ENCODE measurements at places on chromosomes 3 and 15. TPM values are rescaled to one million over a fixed set of nuclear protein-coding genes. Genes with fewer than 3 reads are reported as not detected.

DNA sequence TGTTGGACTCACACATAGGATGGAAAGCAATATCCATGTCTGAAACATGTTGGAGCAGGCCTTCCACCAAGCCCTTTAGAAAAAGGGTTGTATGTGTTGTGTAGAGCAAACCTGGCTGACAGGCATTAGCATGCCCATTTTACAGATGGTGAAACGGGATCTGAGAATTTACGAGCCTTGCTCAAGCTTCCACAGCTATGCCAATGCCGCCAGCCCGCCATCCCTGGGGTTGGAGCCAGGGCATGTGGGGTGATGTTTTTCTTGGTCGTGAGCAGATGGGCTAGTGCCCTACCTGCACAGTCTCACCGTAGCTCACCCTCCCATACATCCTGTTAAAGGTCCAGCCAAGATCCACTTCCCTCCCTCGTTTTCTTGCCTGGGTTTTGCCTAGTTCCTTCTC, 97.5 kb upstream of the TLE3 start:
- no peaks in the 10 kb centered on the region for H3K36me3 ChIP-seq
- DNase-seq: no peak
- H3K27ac ChIP-seq: no peak overlapping the region
- no peak overlapping the region for H3K4me3 ChIP-seq
- H3K27me3 ChIP-seq: peaks cover 12% of the 10 kb centered on the region

DNA sequence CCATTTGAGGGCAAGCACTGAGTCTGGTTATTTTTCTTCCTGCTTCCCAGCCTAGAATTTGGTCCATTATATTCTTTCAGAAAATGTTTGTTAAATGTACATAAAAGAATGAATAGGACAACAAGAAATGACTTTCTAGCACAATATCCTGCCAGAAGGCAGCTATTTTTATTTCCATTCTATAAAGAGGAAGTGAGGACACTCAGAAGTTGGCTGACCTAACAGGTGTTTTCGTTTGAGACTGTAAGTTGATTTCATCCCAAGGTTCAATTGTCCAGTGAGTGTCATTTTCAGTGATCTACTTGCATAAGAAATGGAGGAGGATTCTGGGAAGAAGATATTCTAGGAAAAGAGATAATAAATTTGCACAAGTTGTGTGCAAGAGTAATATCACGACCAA, 191.9 kb upstream of the POU1F1 start:
- no peaks in the 10 kb centered on the region for H3K4me1 ChIP-seq
- H3K36me3 ChIP-seq: no peaks in the 10 kb centered on the region
- DNase-seq: no peak
- no peak overlapping the region for H3K4me3 ChIP-seq
- H3K27me3 ChIP-seq: no peaks in the 10 kb centered on the region

DNA sequence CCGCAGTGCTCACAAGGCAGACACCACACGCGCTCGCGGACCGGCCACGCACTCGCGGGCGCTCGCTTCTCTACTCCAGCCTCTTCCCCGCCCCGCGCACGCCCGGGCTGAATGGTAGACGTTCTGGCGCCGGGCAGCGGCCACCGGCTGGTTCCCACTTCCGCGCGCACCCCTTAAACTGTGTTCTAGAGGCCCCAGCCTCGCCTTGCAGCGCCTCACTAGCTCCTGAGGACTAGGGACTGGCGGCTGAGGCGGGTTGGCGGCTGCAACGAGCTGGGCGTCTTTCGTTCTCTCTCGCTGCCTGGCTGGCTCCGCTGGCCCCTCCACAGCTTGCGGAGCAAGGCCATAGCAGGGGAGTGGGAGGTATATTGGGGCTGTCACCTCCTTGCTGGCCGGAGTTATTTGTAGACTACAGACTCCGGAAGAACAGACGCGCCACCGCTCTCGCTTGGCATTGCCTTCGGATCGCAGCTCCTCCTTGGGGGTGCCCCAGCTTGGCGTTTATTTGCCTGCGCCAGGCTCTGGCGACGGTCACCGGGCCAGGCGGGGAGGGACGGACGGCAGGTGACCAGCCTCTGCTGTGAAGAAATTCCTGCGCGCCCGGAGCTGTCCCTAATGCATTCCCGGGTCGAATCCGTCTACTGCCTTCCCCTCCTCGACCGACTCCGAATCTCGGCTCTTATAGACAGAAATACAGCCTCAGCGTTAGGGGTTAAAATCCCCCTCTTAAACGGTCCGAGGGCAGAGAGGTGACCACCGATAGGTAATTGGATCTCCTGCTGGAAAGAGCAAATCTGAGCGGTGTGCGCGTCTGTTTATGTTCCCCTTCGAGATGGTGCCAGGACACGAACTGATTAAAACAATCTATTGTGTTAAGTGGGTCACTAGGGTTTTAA, 1.3 kb downstream of the GREM1 start:
- peak overlapping the region; percentile 38 for H3K4me3 ChIP-seq
- H3K4me1 ChIP-seq: peaks cover 35% of the 10 kb centered on the region
- H3K27ac ChIP-seq: no peak overlapping the region
- peaks cover 66% of the 10 kb centered on the region for H3K27me3 ChIP-seq
- DNase-seq: peak; percentile 37

DNA sequence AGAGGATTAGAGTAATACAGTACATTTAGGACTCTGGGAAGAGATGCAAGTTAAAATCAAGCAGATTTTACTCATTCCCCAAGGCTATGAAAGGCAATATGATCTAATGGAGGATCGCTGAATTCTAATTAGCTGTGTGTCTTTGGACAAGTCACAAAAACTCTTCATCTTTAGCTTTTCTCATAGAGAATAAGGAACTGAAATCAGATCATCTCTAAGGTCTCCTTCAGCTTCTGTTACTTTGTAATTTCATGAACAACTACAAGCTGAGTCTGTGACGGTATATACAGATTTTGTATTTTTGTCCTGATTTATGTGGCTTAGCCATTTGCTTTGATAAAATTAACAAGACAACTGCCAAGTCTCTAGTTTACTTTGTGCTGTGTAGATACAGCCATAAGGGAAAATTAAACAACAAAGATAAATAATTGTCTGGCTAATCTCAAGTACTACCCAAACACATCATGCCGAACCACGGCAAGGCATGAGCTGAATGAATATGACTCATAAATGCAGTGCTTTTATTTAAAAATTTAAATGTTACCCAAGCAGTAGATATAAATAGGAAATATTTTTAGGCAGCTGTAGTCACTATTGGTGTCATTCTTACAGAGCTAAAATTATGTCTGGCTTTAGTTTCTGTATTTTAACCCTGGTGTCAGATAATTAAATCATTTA, 81.5 kb downstream of the GAP43 start:
- H3K27ac ChIP-seq: no peak overlapping the region
- H3K27me3 ChIP-seq: peaks cover 9% of the 10 kb centered on the region
- no peaks in the 10 kb centered on the region for H3K4me1 ChIP-seq
- H3K4me3 ChIP-seq: no peak overlapping the region
- H3K36me3 ChIP-seq: no peaks in the 10 kb centered on the region

DNA sequence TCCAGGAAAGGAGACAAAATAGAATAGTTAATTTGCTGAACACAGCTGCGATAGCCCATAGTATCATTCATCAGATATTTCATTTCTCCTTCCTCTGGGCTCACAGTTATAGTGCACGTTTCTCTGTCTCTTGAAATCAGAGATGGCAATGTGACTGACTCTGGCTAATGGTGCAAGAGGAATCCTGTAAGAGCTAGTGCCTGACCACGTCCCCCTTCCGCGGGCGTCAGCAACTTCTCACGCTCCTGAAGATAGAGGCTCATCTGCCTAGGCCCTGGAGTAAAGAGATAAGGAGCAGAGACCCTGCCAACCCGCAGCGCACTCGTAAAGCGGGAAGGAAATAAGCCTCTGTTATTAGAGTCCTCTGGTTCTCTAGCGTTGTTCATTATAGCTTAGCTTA, 391.8 kb downstream of the VPS13C start:
- H3K27me3 ChIP-seq: no peaks in the 10 kb centered on the region
- H3K4me1 ChIP-seq: no peaks in the 10 kb centered on the region
- H3K36me3 ChIP-seq: no peaks in the 10 kb centered on the region
- DNase-seq: no peak
- no peak overlapping the region for H3K27ac ChIP-seq
- H3K4me3 ChIP-seq: no peak overlapping the region

GRCh38 chr3:55647063-55647462, 160.0 kb upstream of the WNT5A start:
- no peak for DNase-seq
- no peaks in the 10 kb centered on the region for H3K36me3 ChIP-seq
- H3K4me3 ChIP-seq: no peak overlapping the region
- no peaks in the 10 kb centered on the region for H3K4me1 ChIP-seq
- H3K27me3 ChIP-seq: no peaks in the 10 kb centered on the region

GRCh38 chr15:52103217-52104207, 9.1 kb downstream of the BCL2L10 start:
- DNase-seq: no peak
- peaks cover 10% of the 10 kb centered on the region for H3K27me3 ChIP-seq
- H3K4me3 ChIP-seq: no peak overlapping the region
- H3K36me3 ChIP-seq: no peaks in the 10 kb centered on the region

DNA sequence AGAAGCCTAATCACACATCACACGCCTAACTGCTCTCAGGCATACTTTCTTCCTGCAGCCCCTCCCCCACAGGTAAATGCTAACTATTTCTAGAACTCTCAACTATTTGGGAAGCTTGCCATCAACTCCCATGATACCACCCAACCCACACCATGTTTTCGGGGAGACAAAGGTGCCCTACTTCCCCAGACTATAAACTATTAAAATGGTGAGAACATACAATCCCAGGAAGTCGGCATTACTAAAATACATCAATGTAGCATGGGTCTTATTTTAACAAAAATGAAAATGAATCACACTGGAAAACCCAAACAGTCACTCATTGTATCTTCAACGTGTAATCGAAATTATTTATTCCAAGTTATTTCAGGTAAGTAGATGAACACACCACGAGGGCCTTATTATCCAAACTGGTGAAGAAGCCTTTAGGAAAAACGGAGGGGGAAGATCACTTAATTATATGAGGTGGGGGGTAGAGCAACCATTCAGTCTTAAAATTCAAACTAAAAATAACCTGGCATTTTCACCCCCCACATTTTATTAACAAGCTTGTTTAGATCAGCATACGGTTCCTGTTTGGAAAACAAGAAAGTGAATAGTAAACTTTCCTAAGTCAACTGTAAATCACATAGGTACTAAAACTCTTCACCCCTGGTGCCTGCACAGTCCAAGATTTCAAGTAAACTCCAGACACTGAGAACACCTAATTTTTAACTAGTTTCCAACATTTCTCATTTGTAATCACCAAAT, 1.9 kb downstream of the TBL1XR1 start:
- H3K36me3 ChIP-seq: peaks cover 53% of the 10 kb centered on the region
- DNase-seq: peak; percentile 38
- H3K4me3 ChIP-seq: peak overlapping the region; percentile 98
- H3K27ac ChIP-seq: peak overlapping the region; percentile 99
- H3K27me3 ChIP-seq: no peaks in the 10 kb centered on the region

DNA sequence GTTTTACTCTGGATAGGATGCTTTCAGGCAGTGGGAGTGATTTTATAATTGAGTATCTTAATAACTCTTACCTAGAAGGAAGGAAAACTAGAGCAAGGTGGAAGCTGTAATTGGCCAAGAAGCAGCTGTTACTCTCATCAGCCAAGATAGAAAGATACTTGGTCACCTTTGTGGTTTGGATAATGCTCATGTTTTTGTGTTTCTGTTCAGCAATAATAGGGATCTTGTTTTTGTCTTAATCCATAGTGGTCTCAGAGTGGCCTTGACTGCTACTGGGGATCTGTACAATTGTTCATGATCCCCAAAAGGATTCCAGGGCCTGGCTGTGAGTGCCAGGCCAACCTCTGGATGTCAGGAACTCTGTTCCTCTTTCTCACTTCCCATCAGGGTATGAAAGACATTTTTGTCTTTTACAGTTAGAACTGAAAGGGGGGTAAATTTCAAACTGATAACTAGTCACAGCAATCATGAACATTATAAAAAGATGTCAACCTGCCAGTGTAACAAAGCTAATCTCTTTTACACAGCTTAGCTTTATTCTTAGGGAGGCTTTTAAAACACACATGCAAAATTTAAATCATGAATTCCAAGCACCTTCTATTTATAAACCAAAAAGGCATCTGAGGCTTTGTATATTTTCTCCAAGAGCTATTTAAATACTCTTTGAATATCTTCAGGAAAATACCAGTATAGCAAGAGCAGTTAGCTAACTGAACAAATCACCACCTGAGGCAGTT, 6.0 kb downstream of the UBL7 start:
- H3K27me3 ChIP-seq: no peaks in the 10 kb centered on the region
- peak overlapping the region; percentile 82 for H3K27ac ChIP-seq
- H3K36me3 ChIP-seq: peaks cover 52% of the 10 kb centered on the region
- H3K4me1 ChIP-seq: peaks cover 44% of the 10 kb centered on the region

DNA sequence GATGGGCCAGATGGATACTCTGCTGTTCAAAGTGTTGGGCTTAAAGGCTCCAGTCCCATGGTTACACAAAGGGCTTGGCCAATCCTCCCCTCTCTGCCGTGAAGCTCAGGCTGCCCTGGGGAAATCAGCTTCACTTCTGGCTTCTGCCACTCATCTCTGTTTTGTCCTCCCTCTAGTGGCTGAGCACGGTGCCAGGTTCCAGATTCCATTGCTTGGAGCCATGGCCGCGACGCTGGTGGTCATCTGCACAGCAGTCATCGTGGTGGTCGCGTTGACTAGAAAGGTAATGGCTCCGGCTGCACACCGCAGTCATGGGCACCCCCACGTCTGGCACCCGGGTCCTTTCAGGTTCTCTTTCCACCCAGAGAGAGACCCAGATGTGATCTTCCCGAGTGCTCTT, 5.6 kb downstream of the TIGIT start:
- peaks cover 17% of the 10 kb centered on the region for H3K4me1 ChIP-seq
- H3K27me3 ChIP-seq: no peaks in the 10 kb centered on the region
- peaks cover 21% of the 10 kb centered on the region for H3K36me3 ChIP-seq
- peak; percentile 43 for DNase-seq
- no peak overlapping the region for H3K27ac ChIP-seq

DNA sequence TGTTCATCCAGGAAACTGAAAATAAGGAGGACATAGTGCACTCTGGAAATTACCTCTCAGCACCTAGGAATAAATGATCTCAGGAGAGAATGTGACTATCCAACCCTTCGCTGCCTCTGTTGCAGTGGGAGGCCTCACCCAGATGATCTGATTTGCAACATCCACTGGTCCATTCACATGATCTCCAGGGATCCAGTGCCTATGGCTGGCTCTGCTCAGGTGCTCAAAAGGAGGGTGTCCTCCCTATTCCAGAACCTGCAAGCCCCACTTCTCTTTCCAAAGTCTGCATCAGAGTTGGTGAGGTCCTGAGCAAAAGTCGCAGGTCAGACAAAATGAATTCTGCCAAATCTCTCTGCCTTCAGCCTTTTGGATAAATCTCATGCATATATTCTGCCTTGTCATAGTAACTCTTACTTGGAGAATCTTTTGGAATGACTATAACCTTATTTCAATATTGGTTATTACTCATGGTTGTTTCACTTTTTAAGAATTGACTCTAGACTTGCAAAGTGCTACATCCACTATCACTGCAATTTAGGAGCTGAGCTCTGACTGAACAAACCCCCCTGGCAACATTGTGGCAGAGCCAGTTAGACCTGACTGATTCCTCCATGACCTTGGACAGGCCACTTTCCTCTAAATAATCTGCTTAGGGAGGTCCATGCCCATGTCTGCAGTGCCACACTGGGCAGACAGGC, 295.1 kb downstream of the EPHB1 start:
- no peaks in the 10 kb centered on the region for H3K4me1 ChIP-seq
- H3K4me3 ChIP-seq: no peak overlapping the region
- H3K27ac ChIP-seq: no peak overlapping the region
- H3K36me3 ChIP-seq: no peaks in the 10 kb centered on the region

EOMES gene
- 2.9 TPM for total RNA-seq

CCR1 gene
- total RNA-seq: 41.4 TPM

CYP8B1 gene
- not detected for total RNA-seq

FILIP1L gene
- 1.7 TPM for total RNA-seq

GLDN gene
- not detected for total RNA-seq

TPRA1 gene
- total RNA-seq: 27.0 TPM

NRROS gene
- total RNA-seq: 39.9 TPM

KATNBL1 gene
- 40.5 TPM for total RNA-seq

Measured in activated CD8-positive, alpha-beta T cell treated with anti-CD3 and anti-CD28 coated beads, Interleukin-2, amount 10 ng/mL, durations not matched to agents 7 days and 5 days (primary cell).